WTC11 (cell line): ENCODE measurements at places on chromosomes 12 and 14. TPM values are rescaled to one million over a fixed set of nuclear protein-coding genes. Genes with fewer than 3 reads are reported as not detected.

DNA sequence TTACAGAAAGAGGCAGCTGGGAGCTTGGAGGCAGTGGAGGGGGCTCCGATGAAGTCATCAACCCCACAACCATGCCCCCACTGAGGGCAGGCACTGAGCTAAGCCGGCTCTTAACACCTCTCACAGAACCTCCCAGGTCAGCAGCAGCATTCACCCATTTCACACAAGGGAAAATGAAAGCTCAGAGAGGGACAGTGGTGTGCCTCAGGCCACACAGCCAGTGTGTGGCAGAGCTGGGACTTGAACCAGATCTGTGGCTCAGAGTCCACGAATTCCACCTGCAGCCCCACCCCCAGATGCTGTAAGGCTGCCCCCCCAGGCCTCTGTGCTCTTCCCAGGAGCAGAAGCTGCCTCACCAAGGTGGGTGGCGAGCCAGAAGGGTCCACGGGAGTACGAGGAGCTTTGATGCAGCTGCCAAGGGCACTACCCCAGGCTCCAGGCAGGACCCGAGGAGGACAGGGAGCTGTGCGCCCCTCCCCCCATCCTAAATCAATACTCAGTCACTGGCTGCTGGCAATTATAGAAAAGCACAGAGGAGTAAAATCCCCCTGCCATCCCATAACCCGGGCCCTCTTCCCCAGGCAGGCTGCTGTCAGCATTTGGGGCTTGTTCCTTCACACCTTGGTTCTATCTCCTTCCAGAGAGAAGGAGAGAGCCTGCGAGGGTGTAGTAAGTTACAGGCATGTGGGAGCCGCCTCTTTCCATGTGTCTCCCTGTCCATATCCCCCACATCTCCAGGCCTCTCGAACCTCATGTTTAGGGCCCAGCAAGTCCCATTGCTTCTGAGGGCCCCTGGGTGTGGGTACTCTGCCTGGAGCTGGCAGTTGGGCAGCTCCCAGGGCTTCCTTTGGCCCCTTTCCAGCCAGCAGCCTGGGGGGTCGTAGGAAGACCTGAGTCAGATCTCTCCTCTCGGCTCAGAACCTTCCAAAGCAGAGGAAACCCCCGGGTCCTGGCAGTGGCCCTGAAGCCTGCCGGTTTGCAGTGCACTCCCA is 47.6 kb downstream of the FAM222A start:
- peak; percentile 11 for DNase-seq

GRCh38 chr14:22180045-22180444 is 409.0 kb downstream of the DAD1 start:
- no peak for DNase-seq

GRCh38 chr12:124385219-124385969 is 90.5 kb downstream of the RFLNA start:
- no peak for DNase-seq

GRCh38 chr12:26810330-26810729 is 22.7 kb downstream of the ITPR2 start:
- peak; percentile 22 for DNase-seq

DNA sequence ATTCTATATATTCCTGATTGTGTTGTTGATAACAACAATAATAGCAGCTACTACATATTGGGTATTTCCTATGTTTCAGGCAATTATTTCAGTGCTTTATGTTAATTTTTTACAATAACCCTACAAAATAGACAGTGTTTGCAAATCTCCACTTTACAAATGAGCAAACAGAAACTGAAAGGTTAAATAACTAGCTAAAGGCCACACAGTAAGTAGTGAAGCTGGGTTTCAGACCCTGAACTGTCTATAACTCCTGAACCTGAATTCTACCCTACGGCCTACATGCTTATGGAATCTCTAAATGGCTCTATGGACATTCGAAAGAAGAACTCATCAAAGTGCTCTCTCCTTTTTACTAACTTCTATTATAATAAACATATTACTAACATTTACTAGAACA is 19.7 kb upstream of the NUDT4 start:
- DNase-seq, result no peak

The ARHGAP5 gene
- 55.9 to 66.9 TPM (median 60.9 TPM) in 3 replicates for total RNA-seq

GRCh38 chr14:104224131-104224505 is 85.7 kb downstream of the KIF26A start:
- DNase-seq, result no peak

DNA sequence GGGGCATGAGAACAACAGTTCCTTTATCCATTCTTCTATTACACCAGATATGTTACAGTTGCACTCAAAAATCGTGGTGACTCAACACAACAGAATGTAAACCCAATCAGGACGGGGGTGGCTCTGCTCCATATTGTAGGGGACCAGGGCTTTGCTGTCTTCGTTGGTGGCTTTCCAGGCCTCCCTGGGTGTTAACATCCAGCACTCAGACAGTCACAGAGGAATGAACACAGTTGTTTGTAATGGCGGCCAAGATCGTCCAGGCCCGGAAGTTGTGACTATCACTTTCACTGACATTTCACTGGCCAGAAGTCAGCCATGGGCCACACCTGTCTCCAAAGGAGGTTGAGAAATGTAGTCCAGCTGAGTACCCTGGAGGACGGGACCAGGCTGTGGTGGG is 204.1 kb downstream of the CACNA1C start:
- no peak for DNase-seq

The MSI1 gene
- total RNA-seq, result 64.5 to 71.9 TPM (median 71.5 TPM) in 3 replicates

The PTGER2 gene
- 0.92 to 1.2 TPM (median 0.99 TPM) in 3 replicates for total RNA-seq

DNA sequence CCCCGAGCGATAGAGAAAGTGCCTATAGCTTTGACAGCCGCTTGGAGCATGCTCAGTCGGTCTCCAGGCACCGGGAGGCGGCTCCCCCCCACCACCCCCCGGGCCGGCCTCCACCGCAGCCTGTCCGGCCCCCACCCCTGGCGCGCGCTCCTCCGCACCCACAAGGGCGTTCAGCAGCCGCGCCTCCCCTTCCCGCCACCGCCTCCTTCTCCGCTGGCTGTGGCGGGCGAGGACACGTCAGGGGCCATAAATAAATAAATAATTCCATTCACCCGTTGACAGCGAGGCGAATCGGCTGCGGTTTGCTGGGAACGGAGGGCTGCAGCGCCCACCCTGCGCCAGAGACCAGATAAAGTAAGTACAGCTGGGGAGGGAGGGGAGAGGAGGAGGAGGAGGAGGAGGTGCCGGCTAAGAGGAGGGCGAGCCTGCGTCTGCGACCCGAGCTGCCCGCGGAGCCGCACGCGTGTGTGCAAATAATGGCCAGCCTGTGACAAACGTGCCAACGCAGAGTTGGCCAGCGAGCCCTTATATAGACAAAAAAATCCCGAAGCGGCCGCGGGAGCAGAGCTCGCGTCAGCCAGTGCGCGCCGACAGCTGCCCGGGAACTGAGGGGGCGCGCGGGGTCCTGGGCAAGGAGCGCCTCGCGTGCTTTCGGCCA is at the start of gene SLC16A7:
Gene SLC16A7, plus strand, starts transcription at position 147 of the 658 bp plus-strand sequence. CDS start 108,773 bp downstream, outside the sequence.
- peak; percentile 67 for DNase-seq

DNA sequence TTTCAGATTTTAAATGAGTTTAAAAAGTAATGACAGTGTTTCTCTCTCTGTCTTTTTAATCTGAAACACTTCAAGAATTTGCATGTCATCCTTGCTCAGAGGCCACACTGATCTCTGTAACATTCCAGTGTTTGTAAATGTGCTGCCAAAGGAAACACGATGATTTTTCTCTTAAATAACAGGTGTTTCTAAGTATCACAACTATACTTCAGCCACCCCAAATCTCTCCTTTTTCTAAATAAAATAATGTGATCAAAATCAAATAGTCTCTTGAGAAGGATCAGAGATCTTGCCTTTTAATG is 3.3 kb upstream of the GALC start:
- no peak for DNase-seq

- no peak for DNase-seq
These were observed 802 bp upstream of the TMPRSS12 start for GRCh38 chr12:50841716-50842531.

The COA8 gene
- total RNA-seq, result 34.7 to 36.7 TPM (median 36.4 TPM) in 3 replicates

The RNF31 gene
- total RNA-seq, result 63.0 to 86.2 TPM (median 68.4 TPM) in 3 replicates

The LTBR gene
- 4.0 to 6.1 TPM (median 4.5 TPM) in 3 replicates for total RNA-seq

DNA sequence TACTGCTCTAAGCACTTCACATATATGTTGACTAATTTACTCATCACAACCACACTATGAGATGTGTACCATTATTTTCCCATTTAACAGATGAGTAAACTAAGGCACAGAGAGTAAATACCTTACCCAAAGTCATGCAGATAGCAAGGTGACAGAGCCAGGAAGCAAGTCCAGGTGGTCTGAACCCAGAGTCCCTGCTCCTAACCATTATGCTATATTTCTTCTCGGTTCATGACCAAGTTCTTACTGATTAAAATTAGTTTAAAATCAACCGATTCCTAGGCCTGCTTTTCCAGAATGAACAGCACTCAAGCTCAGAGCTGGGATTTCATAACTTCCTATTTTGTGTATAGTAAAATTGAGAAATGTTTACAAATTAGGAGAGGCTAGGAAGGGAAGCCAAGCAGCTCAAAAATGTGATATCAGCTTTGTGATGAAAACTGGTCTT is 85.5 kb upstream of the EGLN3 start:
- DNase-seq, result no peak

GRCh38 chr12:116878567-116879508 is 2.4 kb downstream of the HRK start:
- peak; percentile 49 for DNase-seq

DNA sequence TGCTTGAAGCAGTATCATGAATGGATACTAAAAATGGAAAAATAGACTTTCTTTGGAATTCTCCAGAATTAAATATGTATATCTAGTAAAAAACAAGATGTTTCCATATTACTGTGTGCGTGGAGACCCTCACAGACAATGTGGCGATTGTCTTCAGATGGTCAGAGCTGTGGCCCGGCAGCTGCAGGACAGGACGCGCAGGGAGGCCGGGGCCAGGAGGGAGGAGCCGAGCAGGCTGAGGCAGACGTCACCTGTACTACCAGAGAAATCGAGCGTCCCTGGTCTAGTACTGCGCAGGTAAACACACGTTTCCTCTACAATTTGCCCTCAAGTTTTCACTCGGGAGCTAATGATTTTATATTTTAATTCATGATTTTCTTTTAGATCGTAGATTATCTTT is 22.8 kb downstream of the DDX51 start:
- DNase-seq, result no peak

DNA sequence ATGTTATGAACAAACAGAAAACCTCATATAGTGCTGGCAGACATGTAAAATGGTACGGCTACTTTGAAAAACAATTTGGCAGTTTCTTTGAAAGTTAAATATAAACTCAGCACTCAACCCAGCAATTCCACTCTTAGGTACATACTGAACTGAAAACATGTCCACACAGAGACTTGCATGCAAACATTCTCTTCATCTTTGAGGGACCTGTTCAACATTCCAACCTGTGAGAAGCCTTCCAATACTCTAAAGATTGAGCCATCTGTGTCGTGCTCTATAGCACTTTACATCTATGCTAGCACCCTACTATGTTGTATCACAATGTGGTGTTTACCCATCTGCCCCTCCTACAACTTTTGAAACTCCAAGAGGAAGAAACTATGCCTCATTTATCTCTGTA is 79.3 kb downstream of the DNAI7 start:
- no peak for DNase-seq

DNA sequence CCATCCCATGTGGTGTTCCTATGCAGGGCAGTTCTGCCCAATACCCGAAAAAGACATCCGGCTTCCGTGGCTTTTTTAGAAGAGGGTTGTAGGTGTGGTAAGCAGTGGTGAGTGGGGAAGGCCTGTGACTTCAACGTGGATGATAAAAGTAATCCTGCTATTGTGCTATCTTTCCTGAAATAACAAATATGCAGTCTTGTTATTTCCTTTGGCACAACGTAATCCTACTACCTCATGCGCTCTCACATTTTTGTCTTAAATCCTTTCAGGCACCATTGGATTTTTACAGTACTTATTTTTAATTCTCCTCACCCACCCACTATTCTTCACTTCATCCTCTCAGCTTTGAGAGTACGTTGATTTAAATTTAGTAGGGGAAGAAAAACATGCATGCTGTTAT is 96.8 kb downstream of the IPO8 start:
- DNase-seq, result no peak

DNA sequence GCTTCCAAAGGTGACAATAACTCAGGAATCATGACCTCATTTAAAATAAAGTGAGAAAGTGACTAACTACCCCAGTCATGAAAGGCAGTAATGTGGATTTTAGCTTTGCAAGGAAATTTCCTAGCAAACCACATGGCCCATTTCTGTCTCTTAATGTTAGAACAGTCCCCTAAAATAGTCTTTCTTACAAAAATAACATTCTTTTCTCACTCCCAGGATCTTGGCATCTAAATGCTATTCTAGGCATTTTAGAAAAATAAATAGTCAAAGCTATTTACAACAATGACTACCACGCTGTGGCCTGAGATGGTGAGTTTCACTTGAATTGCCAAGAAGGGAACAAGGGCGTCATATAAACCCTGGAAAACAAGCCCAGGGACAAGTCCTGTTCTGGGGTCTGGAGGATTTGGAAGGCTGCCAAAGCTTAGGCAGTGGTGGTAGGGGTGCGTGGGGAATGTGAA is 101.2 kb upstream of the CCDC175 start:
- DNase-seq, result no peak

- no peak for DNase-seq
These were observed 91.6 kb downstream of the LRRC74A start for GRCh38 chr14:76917745-76918255.

DNA sequence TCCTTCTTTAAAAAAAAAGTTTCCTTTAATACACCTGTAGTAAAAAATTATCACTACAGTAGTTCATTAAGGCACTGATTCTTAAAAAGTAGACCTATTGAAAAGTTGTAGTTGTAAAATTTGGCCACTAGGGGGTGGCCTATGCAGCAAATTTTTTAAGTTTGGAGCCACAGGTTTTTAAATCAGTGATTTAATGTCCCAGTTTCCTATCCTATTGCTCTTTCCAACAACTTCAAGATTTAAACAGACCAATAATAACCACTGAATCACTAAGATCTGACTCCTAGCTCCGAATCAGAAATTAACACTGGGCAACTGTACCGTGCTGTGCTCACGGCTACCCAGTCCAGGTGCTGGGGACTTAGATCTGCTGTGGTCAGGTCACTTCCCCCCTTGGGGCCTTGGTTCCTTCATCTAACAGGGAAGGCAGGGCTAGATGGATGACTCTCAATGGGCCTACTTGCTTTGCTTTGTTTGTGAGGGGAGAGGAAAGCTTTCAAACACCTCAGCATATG is 279.3 kb downstream of the MED13L start:
- peak; percentile 26 for DNase-seq

The DBX2 gene
- 0.27 to 0.35 TPM (median 0.27 TPM) in 3 replicates for total RNA-seq

GRCh38 chr12:132152953-132153352 is 8.7 kb downstream of the NOC4L start:
- DNase-seq, result no peak

The KRT72 gene
- 0.11 TPM in 1 of 3 replicates, not detected in the others for total RNA-seq

DNA sequence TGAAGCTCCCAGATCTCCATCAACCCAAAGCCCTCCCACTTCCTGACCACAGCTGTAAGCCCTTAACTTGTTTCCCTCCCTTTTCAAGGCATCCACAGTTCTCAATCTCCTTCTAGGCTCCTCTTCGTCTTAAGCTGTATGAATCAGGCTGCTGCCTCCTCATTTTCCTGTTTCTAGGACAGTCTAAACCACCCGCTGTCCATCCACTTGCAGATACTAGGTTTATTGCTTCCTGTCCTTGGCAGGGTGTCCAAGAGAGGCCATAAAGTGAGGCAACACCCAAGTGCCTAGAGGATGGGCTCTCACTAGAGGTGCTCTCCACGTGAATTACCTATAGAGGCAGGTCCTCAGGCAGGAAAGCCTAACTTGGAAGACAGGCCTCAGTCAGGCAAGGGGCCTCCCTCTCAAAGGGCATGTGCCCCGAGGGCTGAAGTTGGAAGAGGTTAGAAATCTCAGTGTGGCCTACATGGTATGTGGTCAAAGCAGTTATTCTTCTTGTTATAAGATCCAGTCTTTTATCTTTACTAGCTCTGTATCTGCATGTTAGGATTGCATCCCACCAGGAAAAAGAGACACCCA is 8.8 kb upstream of the TMEM106C start:
- no peak for DNase-seq

- no peak for DNase-seq
These were observed 5.7 kb downstream of the DPF3 start for GRCh38 chr14:72888192-72888591.

GRCh38 chr12:46370380-46370734 is 2.2 kb downstream of the SLC38A2 start:
- no peak for DNase-seq
